NCI-H774 (cell line): ENCODE measurements at places on chromosomes 11 and 22.

DNA sequence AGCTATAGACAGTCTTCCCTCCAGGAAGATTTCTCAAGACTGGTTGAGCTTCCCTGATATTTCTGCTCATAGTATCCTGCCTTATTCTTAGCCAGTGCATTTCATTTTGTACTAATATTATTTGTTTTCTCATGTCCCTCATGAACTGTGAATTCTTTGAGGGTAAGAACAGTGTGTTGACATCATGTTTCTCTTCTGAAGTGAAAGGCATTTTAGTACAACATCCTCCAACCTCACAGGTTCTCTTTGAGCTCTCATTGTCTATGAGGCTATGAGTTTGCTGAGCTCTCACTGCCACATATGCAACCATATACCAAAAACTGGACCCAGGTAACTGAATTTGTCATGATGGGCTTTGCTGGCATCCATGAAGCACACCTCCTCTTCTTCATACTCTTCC is at the start of gene OR6Q1:
OR6Q1 (plus strand) TSS at position 301 of the 400 bp plus-strand sequence; CDS start at position 301, 0 bp downstream.
- no peak for DNase-seq

DNA sequence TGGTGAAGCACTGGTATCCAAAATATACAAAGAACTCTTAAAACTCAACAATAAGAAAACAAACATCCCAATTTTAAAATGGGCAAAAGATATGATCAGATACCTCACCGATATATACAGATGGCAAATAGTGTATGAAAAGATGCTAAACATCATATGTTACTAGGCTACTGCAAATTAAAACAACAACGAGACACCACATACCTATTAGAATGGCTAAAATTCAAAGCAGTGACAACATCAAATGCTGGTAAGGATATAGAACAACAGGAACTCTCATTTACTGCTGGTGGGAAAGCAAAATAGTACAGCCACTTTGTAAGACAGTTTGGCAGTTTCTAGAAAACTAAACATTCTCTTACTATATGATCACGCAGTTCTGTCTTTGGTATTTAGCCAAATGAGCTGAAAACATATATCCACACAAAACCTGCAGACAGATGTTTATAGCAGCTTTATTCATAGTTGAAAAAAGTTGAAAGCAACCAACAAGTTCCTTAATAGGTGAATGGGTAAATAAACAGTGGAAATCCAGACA is 38.5 kb downstream of the SIK3 start:
- DNase-seq: no peak

- DNase-seq: no peak
These were observed 2.1 kb downstream of the PAMR1 start for GRCh38 chr11:35523331-35523768.

DNA sequence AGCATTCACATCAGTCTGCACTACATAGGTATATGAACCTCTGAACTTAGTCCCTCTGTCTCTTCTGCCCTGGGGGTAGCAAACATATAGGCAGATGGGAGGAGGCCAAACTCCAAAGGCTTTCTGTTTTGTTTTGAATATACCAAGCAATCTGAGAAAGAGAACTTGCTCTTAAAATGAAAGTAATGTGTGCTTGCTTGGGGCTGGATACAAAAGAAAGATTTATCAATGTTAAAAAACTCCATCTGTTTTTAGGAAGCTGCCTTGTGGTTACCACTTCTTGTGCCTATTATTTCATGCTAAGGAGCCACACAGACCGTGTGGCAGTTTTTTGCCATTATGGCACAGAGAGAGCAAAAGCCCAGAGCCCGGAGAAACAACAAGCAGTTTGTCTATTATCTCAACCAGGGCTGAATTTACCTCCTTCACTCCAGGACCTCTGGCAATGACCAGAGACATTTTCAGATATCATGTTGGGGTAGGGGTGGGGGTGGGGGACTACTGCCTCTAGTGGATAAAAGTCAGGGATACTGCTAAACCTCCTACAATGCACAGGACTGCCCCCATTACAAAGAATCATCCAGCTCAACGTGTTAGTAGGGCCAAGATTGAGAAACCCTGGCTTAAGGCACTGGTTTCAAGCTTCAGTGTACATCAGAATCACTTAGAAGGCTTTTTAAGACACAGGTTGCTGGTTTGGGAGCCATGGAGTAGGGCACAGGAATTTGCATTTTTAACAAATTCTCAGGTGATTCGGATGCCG is 124.2 kb downstream of the APIP start:
- DNase-seq: no peak

GRCh38 chr11:114105611-114106010 is 46.1 kb downstream of the ZBTB16 start:
- DNase-seq: no peak

DNA sequence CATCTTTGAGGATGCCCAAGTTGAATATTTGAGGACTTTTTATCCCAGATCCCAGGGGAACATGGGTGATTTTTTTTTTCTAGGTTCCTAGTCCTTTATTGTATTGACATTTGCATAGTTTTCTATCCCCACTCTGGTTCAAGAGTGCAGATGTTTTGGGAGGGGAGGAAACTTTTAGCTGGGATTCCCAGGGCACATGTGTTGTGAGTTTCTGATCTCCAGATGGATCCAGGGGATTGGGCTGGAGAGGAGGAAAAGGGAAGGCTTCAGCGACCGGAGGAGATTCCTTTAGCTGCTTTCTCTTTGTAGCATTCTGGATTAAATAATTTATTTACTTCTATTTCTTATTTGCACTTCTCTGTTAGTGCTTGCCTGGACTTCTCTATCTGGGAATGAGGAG is 14.7 kb upstream of the SORL1-AS1 start:
- DNase-seq: no peak

- no peak for DNase-seq
These were observed 4.6 kb downstream of the B4GALNT4 start for GRCh38 chr11:373716-374551.
